Activated CD8-positive, alpha-beta memory T cell treated with anti-CD3 and anti-CD28 coated beads for 1 hour (primary cell): ENCODE measurements at places on chromosomes 6 and 20.

- no peak for DNase-seq
These were observed 76.5 kb upstream of the TOP1 start for GRCh38 chr20:40952136-40952535.

- DNase-seq: no peak
These were observed 98.5 kb upstream of the TMEM170B start for GRCh38 chr6:11439017-11439420.

GRCh38 chr20:44390280-44390679, 34.8 kb downstream of the HNF4A start:
- no peak for DNase-seq

- DNase-seq: no peak
These were observed 126.5 kb upstream of the QKI start for GRCh38 chr6:163288066-163288465.

GRCh38 chr20:32012159-32012688, 2.0 kb downstream of the CCM2L start:
- no peak for DNase-seq

DNA sequence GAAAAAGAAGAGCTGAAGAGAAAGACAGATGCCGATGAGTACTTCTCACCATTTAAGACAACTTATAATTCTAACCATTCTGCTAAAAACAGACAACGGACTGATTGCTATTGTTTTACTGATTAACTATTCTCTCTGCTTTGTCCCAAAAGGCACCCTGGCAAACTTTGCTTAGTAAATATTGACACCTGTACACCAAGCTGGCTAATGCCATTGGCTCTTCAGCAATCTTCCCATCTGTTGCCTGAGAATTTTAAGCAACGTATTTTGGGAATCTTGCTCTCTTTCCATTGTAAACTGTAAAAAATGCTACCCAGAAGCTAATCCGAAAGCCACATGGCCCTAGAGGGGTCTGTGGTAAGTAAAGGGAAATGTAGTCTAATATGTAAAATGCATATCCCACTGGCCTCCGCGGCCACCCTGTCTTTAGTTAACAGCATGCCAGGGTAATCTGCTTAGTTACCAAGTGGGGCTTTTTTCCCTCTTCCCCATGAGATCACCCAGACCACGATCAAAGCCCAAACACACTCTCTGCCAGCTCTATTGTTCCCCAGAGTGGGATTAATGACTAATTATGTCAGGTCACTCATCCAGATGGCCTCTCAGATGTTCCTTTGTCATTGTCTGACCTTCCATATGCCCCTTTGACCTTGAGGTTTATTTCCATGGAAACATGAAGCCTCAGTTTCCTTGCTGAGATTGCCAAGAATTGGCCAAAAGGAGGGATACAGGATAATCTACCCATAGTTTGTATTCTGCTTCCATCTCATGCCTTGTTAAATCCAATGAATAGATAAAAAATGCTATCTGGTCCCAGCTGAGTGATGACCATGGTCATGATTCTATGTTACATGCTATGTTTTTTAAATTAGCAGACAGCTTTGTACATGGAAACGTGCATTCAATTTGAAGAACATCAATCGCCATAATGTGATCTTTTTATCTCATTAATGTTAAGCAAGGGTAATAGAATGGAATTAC, 216.4 kb upstream of the MCHR2 start:
- no peak for DNase-seq

DNA sequence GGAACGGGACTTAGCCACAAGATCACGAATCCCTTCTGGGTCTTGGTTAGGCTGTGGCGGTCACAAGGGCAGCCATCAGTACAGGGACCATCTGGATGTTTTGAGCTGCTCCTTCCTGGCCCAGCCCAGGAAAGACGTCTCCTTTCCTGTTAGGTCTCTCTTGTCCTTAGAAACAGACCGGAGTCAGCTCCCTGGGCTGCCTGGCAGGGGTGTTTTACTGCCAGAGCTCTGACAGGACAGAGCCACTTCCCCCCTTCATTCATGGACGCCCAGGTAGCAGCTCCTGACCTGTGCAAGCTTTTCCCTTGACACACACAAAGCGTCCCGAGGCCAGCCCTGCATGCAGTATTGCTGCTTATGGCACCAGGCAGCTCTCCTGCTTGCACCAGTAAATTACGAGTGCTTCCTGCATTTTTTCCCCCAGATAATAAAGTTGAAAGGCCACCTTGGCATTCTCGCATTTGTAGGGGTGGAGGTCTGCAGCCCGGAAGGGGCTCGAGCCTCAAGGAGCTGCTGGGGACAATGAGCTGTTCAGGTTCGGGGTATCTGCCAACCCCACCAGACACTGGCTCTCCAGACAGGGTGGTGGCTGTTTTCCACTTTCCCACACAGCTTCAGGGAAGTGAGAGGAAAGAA, 87.4 kb downstream of the NOL4L start:
- DNase-seq: no peak

GRCh38 chr6:70575899-70576495, 9.3 kb downstream of the SDHAF4 start:
- DNase-seq: no peak

- DNase-seq: no peak
These were observed 16.2 kb upstream of the TMEM181 start for GRCh38 chr6:158543606-158544185.

DNA sequence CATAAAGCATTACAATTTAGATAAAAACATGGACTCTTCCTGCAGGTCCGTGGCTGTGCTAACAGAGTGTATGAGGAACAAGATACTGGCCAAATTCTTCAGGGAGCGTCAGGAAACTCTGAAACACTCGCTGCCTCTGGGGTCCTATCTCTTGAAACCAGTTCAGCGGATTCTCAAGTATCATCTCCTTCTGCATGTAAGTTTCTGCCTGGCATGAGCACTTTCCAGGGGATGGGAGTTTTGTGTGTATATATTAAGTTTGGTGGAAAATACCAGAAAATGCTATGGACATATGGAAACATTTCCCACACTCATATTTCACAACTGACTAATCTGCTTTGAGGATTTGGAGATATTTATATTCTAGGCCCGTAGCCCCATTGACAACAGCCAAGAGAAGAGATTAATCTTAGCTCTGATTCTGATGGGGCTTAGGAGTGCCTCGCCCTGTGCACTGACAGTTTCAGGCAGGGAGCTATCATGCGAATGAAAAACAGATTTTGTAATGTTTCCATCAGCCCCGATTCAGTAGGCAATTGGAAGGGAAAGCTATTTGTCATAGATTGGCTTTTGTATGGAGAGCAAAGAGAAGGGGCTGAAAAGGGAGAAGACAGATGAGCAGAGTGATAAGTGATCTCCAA, 64.7 kb upstream of the MTHFD1L start:
- DNase-seq: no peak

DNA sequence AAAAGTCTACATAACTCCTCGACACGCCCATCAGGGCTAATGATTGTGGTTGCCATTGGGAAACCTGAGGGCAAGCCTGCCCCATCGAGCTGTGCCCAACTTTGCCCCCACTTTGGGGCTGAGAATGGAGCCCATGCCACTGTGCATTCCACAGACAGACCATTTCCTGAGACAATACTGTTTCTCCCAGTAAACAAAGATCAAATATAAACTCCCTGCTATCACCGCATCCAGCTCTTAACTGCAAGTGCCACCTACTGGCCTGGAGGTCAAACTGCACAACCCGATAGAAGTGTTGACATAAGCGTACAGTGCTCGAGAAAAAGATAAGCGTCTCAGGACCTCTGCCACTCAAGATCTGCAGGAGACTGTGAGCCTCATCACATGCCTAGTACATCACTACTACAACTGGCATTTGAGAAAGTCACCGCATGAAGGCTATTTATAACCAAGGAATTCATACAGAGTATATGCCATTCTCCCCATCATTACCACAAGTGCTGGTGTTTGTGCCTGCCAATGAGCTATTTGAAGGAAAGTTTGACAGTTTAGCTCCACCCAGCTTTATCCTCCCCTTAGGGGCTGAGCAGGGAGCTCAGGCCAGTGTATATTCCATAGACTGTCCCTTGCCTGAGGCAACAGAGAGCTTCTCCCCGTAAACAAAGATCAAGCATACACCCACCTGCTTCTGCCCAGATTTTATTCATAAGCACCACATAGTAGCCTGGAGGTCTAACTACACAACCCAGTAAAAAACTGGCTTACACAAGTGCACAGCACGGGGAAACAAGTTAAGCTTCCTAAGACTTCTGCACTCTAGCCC, 4.5 kb upstream of the DEFB126 start:
- DNase-seq: no peak

DNA sequence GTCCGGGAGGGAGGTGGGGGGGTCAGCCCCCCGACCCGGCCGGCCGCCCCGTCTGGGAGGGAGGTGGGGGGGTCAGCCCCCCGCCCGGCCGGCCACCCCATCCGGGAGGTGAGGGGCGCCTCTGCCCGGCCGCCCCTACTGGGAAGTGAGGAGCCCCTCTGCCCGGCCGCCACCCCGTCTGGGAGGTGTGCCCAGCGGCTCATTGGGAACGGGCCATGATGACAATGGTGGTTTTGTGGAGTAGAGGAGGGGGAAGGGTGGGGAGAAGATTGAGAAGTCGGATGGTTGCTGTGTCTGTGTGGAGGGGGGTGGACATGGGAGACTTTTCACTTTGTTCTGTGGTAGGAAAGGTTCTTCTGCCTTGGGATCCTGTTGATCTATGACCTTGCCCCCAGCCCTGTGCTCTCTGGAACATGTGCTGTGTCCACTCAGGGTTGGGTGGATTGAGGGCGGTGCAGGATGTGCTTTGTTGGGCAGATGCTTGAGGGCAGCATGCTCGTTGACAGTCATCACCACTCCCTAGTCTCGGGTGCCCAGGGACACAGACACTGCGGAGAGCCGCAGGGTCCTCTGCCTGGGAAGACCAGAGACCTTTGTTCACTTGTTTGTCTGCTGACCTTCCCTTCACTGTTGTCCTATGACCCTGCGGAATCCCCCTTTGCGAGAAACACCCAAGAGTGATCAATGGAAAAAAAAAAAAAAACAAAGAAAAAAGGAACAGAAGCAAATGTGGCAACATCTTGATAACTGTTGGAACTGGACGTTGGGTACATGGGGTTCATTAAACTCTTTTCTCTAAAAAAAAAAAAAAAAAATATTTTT, 15.7 kb upstream of the E2F1 start:
- no peak for DNase-seq

DNA sequence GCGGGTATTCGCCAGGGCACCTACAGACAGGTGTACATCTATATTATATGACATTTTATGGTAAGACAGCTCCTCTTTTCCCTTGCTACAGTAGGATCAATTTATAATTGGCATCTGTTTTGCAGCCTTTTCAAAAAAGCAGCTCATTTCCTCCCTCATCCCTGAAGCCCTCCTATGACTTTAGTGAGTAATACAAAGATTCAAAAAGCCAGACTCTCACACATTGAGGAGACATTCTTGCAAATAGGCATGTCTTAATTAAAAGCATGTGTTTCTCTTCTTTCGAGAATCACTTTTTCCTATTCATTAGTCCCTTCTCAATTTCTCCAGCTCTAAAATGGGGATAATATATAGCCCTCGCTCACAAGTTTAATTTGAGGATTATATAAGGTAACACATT, 283.4 kb downstream of the TBC1D7 start:
- DNase-seq: no peak

GRCh38 chr6:158143700-158144099, 24.4 kb downstream of the SERAC1 start:
- no peak for DNase-seq

DNA sequence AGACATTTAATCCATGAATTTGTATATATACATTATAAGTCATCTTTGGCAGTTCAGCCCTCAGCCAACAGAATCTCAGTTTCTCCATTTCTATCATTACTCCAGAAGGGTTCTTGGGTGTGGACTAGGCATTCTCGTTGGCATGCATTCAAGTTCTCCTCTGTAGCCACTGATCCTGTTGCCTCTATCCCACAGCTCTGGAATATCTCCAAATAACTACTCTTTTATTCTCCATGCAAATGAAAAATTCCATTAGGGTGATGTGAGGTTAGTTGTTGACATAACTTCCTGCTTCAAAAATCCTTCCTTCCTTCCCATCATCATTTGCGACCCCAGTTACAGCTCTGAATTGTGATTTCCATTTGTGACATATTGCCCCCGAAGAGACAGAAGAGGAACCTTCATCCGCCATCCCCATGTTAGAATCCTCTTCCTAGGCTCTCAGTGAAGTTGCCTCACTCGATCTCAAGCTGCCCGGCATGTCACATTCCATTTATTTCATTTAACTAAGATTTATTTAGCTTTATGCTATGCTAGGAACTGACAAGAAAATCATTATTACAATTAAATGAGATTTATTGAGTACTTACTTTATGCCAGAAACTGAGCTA, 93.7 kb upstream of the EDN1 start:
- DNase-seq: no peak

GRCh38 chr6:119728935-119729334, 379.4 kb upstream of the MAN1A1 start:
- DNase-seq: no peak

DNA sequence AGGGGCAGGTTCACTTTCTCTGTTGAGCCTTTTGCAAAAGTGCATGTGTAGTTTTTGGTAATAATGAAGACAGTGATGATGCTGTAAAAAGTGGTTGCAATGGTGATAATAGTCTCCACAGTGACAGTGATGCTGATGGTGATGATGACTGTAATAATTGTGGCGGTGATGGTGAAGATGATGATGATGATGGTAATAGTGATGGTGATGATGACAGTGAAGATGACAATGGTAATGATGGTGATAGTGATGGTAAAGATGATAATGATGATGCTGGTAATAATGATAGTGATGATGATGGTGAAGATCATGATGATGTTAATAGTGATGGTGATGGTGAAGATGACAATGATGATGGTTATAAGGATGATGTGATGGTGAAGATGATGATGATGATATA, 67.7 kb upstream of the LRFN2 start:
- no peak for DNase-seq

- DNase-seq: no peak
These were observed 753.9 kb downstream of the COL12A1 start for GRCh38 chr6:74451953-74452352.

DNA sequence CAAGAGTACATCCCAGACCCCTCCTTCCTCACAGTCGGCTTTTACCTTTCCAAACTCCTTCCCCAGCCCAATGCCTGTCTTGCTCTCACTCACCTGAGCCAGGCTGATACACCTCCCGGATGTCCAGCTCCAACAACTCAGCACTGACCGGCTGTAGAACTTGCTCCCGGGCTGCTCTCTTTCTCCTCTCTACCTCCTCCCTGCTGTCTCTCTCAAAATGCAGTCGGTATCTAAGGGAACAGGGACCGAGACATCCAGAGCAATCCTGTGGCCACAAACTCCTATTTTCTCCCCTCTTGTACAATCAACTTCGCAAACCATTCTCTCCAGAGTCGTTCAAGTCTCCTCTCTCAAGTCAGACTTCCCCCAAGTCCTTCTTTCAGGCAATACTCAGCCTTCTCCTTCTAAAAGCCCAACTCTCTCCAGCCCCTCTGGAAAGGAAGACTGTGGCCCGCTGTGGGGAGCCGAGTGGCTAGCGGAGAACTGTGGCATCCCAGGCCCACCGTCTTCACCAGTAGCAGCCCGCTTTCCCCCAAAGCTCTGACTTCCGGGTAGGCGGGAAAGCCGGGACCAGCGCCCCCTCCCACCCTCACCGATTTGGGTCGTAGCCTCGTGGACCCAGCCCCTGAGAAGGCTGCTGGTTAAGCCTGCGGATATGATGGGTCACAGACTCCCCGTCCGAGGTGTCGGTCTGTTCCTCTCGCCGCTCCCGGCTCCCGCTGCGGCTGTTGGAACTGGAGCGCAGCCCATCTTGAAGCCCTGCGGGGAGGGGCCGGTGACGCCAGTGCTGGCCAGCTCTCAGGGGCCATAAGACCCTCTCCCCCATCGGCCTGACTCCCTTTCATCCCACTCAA, 1.1 kb downstream of the GNL1 start:
- no peak for DNase-seq

- no peak for DNase-seq
These were observed 50.0 kb downstream of the SGK1 start for GRCh38 chr6:134267917-134268361.

GRCh38 chr6:105346052-105346451, 56.8 kb downstream of the PREP start:
- DNase-seq: no peak
